SJSA1 (cell line): ENCODE measurements at places on chromosomes 12 and 14.

- DNase-seq = peak; percentile 52
Observed at GRCh38 chr12:40168001-40168400, 56.8 kb upstream of the LRRK2 start.

DNA sequence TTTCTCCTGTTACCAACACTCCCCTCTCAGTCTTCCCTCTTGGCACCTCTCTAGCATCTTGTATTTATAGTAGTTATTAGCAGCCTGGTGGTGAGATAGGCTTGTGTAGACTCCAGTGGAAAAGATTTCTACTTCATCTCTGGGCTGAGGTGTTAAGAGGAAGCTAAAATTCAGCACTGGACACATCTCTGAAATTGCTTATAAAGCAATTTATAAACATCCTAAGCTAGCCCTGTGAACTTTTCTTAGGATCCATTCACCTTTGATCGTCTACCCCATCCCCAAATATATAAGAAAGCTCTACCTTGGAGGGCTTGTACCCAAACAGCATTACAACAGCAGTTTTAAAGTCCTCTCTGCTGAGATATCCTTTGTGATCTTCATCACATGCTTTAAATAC lies 928 bp downstream of the EFCAB11 start:
- DNase-seq = no peak

DNA sequence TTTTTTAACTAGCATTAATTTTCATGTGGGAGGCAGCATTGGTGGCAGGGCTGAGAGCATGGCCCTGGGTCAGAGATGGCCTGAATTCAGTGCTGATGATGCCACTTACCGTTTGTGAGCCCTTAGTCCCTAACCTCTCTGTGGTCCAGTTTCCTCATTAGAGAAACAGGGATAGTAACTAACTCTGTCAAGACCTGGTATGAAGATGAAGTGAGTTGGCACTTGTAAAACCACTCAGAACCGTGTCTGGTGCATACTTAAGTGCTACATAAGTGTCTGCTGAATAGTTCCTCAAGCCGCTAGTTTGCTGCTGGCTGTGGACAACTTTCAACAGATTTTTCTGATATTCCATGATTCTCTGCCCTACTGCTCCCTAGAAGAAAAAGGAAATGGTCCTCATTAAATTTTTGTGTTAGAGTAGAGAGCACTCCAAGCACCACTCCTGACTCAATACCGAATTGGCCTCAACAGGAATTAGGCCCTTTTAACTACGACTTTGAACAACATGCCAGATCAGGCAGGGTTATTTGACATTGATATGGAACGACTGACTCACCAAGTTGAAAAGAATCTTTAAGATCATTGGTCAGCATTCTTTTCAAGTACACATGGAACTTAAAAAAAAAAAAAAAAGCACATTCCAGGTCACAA lies 250.2 kb downstream of the ANO2 start:
- no peak for DNase-seq

DNA sequence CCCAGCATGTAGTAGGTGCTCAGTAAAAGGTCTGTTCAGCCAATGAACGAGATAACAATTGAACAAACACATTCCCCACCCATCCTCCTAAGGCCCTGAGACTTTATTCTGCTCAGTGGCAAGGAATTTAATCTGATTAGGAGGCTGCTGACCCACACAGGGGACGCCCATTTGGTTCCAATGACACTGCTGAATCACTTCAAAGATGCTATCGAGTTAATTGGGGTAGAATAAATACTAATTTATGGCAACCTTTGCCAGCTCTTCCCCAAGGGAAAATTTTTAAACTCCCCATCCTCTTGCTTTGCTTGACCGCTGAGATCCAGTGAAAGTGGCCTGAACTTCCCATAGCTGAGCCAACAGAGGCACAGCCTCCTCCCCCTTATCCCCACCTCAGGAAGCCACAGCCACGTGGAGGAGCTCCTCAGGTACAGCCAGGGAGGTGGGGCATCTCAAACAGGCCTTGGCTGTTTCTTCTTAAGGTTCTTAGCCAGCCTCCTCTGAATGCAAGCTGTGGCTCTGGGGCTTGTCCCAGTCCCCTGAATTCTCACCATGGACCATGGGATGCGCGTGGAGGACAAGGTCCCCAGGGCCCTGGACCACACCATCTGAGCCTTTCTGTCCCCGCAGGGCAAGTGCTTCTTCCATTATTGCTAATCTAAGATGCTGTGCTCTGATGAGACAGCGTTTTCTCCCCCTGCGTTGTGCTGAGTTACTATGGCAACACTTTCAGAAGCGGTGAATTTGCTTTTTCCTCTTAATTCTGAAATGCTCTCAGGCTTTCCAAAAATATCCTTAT lies 26.7 kb downstream of the C14orf132 start:
- no peak for DNase-seq

GRCh38 chr14:33958605-33959226 lies 7.8 kb upstream of the EGLN3 start:
- DNase-seq = no peak

DNA sequence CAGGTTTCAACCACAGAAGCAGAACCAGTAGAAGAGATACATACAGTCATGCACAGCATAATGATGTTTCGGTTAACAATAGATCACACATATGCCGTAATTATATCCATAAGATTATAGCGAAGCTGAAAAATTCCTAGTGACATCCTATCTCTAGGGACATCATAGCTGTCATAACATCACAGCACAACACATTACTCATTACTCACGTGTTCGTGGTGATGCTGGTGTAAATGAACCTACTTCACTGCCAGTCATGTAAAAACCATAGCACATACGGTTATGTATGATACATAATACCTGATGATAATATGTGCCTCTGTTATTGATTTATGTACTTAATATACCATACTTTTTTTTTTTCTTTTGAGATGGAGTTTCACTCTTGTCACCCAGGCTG lies 44.7 kb downstream of the KLRG1 start:
- DNase-seq = no peak

GRCh38 chr12:54392485-54393206 lies 8.1 kb upstream of the ZNF385A start:
- DNase-seq = no peak

DNA sequence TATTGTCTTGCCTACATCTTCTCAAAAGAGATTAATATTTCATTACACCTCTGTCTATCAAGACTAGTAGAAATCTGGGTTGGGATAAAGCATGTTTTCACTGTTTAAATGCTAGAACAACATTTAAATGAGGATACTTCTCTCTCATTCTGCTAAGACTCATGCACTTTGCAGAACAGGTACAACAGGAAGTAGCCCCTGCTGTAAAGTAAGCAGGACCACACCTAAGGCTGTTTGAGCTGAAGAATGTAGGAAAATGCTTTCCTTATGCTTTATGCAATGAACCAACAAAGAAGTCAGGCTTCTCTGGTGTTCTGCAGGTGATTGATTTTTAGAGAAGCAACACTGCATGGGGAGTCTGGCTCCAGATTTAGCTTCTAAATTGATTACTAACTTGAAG lies 89.4 kb downstream of the PAX9 start:
- no peak for DNase-seq

DNA sequence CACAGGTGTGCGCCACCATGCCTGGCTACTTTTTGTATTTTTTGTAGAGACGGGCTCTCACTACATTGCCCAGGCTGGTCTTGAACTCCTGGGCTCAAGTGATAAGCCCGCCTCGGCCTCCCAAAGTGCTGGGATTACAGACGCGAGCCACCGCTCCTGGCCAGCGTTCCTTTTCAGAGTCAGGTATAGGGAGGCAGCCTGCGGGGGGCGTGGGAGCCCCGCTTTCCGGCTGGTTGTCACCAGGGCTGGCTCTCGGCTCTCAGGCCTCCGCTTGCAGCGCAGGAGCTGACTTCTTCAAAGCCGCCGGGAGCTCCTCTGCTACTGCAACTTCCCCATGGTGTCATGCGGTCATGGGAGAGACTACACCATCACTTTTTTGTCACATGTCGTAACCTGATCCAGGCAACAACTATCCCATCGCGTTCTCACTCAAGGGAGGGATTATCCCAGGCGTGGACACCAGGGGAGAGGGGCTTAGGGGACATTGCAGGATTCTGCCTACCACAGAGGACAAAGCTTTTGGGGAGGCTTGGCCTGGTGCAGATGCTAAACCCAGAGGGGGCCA lies 129.4 kb downstream of the SCARB1 start:
- DNase-seq = no peak

DNA sequence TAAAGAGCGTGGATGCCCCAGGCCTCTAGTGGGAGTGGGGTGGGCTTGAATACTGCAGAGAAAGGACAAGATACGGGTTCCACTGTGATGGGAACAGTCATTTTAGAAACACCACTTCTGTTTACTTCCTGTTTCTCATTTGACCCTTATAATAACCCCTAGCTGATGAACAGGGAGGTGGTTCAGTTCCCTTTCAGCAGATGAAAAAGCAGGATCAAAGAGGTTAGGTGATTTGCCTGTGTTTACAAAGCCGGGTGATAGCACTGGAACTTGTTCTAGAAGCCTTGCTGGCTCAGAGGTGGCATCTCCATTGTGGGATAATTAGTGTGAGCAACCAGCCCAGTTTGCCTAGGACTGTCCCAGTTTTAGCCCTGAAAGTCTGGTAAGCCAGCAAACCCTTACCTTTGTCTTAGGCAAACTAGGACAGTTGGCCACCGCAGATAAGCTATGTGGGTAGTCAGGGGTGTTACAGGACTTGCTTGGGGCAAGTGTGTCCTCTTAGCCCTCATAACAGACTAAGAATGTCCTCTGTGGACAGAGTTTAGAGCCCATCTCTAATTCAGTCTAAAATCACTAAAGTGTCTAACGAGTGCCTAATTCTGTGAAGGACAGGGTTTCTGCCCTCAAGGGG lies 7.5 kb upstream of the LRP1-AS start:
- DNase-seq = no peak
